ENCODE measurements at places on chromosomes 3 and 15.
A peak's percentile ranks its signal among the peaks of the same experiment; 100 is the strongest.

DNA sequence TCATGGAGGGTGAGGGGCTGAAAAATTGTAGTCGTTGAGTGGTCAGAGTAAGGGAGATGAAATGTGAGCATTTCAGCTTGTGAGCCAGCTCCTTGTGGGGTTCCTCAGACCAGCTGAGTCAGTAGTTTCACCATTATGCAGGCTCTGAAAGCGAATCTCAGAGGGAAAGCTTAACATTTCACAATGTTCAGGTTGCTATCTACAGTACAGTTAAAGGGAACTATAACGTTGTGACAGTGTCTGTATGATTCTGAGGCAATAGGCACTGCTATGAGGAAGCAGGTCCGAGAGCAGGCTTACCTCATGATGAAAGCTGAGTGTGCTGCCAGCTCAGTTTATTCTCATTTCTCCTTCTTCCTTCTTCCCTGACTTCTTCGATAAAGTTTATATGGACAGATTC, 469.6 kb downstream of the EDEM1 start:
- no peak for DNase-seq

DNA sequence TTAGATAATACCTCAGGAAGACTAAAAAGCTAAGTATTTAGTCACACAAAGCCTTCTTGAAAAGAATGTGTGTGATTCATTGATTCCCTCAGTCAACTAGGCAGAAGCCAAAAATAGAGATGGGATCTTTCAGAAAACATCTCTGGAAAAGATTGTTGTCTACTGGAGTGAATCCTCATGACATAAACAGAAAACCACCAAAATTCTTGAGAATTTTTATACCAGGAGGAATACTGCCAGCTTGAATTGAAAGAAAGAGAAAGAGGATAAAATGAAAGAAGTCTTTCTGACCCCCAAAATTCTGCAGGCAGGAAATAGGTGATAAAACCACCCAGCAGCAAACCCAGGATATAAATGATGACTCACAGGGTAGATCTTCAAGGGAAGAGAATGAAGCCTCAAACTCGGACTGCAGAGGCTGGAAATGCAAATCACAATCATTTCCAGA, 363.1 kb upstream of the PLSCR5 start:
- DNase-seq, result no peak

GRCh38 chr15:71598741-71599140, 211.6 kb upstream of the NR2E3 start:
- no peak for DNase-seq

DNA sequence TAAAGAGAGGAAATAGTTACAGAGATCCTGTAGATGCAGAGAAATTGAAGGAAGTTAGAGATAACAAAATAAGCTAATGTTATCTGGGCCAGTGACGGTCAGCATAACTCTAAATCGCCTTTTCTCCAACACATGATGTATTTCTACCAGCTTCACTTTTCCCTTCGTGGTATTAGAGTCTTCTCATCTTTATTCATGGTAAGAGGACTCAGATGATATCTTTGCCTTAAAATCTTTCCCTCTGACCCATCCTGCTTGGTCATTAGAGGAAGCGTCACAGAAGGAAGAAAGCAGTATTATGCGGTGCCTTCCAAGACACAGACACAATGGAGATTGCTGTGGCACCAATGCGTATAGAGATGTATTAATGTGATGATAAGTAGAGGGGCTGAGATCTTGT, 320.7 kb upstream of the GOLIM4 start:
- no peak for DNase-seq

DNA sequence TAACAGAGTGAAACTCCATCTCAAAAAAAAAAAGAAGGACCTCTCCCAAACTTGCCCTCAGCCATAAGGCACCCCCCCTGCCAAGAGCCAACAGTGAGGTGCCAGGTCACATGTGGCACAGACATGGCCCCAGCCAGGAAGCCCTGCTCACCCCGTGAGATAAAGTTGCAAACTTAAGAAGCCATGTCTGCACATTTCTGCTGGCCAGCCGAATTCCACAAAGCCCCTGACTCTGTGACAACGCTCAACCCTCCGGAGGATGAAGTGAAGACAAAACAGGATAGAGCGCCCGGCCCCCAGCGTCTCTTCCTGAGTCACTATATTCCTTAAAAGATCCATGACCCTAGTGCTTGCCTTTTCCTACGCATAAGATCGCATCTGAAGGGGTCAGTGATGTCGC, 188.1 kb downstream of the XXYLT1 start:
- no peak for DNase-seq

DNA sequence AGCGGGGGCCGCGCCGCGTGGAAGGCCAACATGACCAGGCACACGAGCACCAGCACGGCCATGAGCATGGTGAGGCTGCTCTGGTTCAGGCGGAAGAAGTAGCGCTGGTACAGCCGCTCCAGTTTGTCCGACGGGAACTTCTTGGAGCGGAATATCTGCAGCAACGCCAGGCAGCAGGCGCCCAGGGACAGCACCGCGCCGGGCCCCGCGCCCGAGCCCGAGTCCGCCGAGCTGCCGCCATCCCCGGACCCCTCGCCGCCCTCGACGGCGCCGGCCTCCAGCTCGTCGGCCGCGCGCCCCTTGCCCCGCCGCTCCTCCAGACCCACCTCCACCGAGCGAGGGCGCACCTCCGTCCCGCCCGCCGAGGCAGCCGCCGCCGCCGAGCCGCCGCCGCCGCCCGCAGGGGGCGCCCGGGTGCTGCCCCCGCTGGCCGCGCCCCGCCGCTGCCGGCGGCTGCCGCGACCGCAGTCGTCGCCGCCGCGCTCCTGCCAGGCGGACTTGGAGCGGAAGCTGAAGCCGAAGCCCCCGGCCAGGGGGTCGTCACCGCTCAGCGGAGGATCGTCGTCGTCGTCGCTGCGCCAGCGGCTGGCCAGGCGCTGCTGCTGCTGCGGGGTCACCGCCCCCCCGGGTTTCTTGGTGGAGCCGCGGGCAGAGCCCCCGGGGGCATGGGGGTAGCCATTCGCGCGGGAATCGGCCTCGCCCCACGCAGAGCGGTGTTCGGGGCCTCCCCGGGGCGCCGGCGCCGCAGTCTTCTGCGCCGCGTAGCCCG, 957 bp downstream of the ADCY5 start:
- DNase-seq, result peak; percentile 34

DNA sequence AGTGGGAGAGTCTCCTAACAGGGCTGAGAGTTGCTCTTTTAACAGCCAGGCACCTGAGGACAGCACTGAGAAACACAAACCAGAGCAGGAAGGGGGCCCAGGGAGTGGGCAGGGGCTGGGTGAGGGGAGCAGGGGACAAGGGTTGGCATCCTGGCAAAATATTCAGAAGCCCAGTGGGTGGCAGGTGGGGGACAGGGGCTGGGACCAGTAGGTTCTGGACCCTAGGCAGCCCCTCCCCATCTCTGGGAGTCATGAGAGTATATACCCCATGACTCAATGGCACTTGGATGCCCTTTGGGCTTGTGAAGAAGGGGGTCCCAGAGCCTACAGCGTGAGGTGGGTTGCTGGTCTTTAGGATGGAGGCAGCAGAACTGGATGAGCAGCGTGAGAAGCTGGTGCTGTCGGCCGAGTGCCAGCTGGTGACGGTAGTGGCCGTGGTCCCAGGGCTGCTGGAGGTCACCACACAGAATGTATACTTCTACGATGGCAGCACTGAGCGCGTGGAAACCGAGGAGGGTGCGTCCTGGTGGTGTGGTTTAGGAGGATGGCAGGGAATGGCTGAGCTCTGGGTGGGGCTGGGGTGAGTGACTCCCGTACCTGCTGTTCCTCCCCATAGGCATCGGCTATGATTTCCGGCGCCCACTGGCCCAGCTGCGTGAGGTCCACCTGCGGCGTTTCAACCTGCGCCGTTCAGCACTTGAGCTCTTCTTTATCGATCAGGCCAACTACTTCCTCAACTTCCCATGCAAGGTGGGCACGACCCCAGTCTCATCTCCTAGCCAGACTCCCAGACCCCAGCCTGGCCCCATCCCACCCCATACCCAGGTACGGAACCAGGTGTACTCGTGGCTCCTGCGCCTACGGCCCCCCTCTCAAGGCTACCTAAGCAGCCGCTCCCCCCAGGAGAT, 24.2 kb downstream of the NBEAL2 start:
- no peak for DNase-seq

GRCh38 chr15:40282147-40282868, 556 bp downstream of the ANKRD63 start:
- peak; percentile 50 for DNase-seq

- no peak for DNase-seq
Measured at GRCh38 chr3:153621953-153622352, 459.9 kb downstream of the RAP2B start.

DNA sequence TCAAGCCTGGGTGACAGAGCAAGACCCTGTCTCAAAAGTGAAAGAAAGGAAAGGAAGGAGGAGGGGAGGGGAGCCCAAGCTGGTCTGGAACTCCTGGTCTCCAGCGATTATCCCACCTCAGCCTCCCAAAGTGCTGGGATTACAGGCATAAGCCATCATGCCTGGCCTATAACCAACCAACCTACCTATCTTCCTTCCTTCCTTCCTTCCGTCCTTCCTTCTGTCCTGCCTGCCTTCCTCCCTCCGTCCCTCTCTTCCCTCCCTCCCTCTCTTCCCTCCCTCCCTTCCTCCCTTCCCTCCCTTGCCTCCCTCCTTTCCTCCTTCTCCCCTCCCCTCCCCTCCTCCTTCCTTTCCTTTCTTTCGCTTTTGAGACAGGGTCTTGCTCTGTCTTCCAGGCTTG, 56.7 kb upstream of the HACD2 start:
- no peak for DNase-seq

GRCh38 chr15:72562386-72562785, 88.3 kb downstream of the ARIH1 start:
- DNase-seq, result no peak

DNA sequence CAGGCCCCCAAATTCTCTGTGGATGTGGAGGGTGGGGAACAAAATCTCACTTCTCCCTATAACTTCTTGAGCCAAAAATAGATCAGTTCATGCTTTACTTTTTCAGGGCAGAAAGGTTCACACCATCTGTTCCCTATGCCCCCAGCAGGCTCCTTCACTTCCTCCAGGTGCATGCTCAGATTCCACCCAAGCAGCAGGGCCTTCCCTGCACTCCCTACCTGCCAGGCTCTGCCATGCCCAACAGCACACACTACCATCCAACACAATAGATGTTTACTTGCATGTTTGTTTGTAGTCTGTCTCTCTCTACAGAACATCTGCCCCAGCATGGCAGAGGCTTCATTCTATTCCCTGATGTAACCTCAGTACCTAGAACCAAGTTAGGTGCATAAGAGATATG, 43.3 kb downstream of the GABRB3 start:
- DNase-seq, result no peak

DNA sequence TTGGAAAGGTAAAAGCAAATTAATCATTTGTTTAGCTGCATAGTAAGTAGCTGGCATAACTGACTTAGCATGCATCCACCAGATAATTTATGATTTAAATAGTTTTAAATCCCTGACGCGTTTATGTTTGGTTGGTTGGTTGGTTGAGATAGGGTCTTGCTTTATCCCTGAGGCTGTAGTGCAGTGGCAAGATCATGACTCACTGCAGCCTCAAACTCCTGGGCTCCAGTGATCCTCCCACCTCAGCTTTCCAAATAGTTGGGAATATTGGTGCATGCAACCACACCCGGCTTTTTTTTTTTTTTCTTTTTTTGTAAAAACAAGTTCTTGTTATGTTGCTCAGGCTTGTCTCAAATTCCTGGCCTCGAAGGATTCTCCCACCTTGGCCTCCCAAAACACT, 263.4 kb downstream of the MCTP2 start:
- no peak for DNase-seq

DNA sequence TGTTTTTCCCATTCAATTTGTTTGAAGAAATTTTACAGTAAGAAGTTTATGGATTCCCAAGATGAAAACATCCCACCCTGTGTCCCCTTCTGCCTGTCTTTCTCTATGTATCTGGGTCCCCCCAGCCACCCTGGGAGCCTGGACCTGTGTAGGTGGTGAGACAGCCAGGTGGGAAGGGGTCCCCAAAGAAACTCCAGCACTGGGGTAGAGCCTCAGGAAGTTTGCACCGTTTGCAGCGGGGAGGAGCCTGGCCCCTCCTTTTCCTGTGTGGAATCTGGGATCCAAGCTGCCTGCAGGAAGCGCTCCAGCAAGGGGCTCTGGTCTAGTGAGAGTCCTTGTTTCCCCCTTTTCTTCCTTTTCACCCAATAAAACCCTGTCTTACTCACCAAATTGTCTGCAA, 49.4 kb upstream of the ITGA11 start:
- DNase-seq, result no peak

DNA sequence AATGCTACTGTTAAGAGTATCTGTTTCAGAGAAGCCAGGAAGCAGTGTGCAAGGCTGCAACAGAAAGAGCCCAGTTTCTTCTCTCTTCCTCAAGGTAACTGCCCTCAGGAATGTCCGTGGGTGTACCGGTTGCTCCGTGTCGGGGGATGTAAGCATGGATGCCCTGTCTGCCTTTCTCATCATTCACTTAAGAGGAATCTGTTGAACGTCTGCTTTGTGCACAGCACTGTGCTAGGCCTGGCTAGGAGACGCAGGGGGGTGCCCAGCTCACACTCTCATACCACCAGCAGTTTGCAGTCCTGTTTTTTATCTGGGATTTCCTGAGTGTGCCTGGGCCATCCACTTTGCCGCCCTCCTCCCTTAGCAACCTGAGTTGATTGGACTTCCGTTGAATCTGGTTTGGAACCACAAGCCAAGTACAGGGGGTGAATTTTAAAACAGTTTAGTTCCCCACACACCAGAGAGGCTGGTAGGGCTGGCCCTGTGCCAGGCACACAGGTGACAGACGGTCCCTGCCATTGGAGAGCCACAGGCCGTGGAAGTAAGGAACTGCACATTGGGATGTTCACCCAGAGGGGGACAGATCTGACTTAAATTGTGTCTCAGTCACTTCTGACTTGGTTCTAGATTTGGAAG, 11.2 kb downstream of the BOC start:
- DNase-seq, result no peak

- DNase-seq, result no peak
Measured at GRCh38 chr3:117874028-117874690, 1160.5 kb downstream of the IGSF11 start.

DNA sequence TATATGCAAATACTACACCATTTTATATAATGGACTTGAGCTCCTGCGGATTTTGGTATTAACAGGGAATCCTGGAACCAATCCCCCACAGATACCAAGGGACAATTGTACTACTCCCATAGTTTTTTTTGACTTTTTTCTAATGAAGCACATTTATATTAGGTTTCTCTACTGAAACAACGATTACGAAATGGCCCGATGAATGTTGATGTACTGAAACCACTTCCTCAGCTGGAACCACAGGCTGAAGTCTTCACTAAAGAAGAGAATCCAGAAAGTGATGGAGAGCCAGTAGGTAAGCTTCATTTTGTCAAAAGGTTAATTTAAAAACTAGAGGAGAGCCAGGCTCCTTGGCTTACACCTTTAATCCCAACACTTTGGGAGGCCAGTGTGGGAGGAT, 121.5 kb upstream of the LRRFIP2 start:
- DNase-seq, result no peak

All from T-helper 2 cell treated with Interferon-gamma antibody and Interleukin-4, amounts not matched to agents 5 μg/mL and 100 μg/mL, for 36 hours (primary cell).